Activated CD4-positive, alpha-beta T cell treated with anti-CD3 and anti-CD28 coated beads, Interleukin-2, amount 10 ng/mL, durations not matched to agents 7 days and 5 days (primary cell): ENCODE measurements at places on chromosomes 7 and 10. TPM values are rescaled to one million over a fixed set of nuclear protein-coding genes. Genes with fewer than 3 reads are reported as not detected.

Gene HECW1
- not detected for total RNA-seq

Gene PIK3CG
- total RNA-seq = 42.9 TPM

Gene CFAP70
- total RNA-seq = 0.57 TPM

Gene MMD2
- not detected for total RNA-seq

Gene SLC29A3
- total RNA-seq = 3.4 TPM

Gene KIAA1217
- total RNA-seq = 0.32 TPM

Gene RNF32
- 2.2 TPM for total RNA-seq

Gene SLC13A4
- not detected for total RNA-seq

Gene NANOS1
- 0.19 TPM for total RNA-seq

DNA sequence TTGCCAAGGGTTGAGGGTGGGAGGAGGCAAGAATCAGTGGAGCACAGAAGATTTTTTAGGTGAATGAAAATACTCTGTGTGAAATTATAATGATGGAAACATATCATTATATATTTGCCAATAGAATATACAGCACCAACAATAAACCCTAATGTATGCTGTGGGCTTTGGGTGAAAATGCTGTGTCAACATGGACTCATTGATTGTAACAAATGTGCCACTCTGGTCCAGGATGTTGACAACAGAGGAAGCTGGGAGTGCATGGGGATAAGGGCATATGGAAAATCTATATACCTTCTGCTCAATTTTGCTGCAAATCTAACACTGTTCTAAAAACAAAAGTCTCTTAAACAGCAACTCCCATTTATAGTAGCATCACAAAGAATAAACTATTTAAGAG is 114.3 kb downstream of the LYZL1 start:
- no peak for DNase-seq

GRCh38 chr10:60023155-60023877 is 117.0 kb upstream of the CCDC6 start:
- no peak for DNase-seq

DNA sequence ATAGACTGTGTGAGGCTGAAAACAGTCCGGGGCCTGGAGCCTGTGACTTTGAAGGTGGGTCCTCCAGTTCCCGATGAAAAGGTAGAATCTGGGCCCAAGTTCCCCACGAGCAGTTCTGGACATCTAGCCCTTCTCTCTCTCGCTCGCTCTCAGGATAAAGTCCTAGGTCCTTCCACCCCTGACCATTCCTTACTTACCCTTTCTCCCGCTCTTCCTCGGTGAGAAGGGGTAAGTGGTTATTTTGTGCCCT is 713 bp downstream of the IMMP2L start:
- DNase-seq = no peak

GRCh38 chr7:148790131-148790726 is 91.5 kb downstream of the CUL1 start:
- no peak for DNase-seq

DNA sequence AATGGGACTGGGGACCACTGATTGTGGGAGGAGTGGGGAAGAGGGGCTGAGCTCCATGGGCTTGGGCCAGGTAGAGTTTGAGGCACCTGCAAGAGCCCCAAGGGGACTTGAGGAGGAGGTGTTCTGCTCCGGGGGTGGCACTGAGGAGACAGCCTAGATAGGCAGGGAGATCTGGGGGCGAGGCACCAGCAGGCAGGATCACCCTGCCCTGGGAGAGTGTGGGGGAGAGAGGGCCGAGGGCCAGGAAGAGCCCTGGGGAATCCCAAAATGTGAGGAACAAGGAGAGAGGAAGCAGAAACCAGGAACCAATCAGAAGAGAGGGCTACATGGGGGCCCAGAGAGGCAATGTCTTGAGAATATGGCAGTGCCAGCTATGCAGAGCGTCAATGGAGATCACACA is 34.6 kb downstream of the LEP start:
- DNase-seq = no peak

- no peak for DNase-seq
Observed at GRCh38 chr10:31708474-31708873, 220.2 kb downstream of the ARHGAP12 start.

DNA sequence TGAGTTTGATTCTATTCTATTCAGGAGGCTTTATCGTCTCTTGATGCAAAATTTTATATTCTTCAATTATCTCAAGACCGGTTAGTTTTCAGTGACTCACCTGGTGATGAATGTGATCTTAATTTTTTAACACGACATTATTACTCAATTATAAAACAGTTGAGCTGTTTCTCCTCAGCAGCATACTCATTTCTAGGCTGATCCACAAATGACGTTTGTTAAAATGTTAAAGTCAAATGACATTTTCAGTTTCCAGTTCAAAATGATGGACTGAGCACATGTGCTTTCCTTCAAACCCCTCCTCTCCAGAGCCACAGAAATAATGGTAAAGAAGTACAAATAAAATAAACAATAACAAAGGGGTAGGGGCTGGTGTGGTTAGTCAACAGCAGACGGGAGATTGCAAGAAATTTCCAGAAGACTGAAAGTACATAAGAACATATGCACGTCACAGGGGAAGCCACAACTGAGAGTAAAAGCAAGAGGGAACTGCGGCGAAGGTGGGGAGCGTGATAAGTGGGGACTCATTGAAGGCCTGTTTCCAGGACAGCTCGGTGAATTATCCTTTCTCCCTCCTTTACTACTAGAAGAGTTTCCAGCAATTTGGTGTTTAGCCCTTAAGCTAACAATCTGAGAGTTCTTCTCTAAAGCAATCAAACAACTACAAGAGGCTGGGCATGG is 10.9 kb downstream of the MACROH2A2 start:
- no peak for DNase-seq

DNA sequence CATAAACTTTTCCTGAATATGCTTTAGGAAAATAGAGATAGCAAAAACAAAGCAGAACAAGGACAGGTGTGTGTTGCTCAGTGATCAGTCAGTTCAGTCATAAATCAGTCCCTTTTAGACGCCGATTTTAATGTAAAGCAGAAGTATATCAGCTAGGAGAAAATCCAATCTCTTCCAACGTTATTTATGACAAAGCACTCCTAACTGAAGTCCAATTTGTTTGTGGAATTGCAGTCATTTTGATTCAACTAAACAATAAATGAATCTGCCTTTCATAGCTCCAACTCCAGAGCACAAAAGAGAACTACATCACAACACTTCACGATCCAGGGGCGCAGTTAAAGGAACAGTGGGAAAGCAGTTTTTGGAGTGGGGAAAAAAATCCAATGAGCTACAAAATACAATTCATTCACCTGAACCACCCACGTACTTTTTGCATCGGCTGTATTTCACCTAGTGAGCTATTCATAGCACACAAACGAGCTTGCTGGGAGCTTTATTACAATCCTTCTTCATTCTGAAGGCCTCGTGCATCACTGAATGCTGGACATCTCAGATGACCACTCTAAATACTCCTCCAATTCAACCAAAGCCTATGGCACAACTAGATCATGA is 151.3 kb downstream of the LRRN3 start:
- no peak for DNase-seq

DNA sequence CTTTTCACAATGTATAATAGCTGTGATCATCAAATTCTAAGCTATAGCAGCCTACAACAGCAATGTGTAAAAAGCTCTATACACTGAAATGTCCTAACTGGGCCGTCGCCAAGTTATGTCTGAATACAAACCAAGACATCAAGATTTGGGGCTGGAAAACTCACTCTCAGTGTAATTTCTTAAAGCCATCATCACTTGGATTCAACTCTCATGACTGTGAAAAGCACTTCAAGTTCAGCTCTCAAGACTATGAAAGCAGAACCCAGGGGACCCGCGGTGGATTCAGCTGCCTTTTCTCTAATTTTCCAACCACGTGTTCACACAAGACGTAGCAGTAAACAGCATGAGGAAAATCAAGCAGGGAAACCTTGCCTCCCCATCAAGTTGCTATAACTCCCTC is 15.8 kb upstream of the ZNRF2 start:
- DNase-seq = no peak

DNA sequence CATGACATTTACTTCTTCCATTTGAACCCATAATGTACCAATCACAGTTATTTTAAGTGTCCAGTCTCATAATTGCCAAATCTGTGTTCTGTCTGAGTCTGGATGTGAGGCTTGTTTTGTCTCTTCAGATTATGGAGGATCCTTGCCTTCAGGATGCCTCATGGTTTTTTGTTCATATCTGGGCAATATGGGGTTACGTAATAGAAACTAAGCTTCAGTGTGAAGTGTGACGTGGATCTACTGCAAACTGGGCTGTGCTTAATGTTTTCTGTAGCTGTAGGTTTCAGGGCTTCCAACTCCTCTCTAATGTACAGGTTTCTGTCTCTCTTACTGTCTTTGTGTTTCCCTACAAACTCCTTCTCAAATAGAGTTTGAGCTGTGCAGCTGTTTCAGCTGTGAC is 223.7 kb upstream of the ADARB2 start:
- no peak for DNase-seq

DNA sequence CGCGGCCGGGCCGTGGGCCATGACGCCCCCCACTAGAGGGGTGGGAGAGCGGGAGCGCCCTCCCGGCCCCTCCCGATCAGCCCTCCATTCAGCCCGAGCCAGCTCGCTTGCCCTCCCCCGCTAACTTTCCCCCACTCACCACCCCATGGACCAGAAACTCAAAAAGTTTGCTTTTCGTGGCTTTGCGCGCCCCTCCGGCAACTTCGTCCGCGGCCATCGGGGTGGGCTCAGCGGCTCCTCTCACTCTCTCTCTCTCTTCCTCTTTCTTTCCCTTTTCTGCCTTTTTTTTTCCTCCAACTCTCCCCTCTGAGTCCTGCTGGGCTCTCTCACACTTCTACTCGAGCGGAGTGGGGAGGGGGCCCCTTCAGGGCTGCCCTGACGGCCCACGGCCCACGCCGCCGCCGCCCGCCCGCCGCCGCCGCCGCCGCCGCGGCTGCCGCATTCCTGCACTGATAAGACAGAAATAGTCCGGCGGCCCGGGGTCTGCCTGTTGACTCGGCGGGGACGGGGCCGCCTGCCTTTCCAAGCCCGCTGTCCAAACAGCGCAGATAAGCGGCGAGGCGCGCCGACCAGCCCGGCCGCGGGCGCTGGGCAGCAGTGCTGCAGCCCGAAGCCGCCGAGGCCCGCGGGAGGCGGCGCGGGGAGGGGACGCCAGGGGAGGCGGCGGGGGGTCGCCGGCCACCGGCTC is at the start of gene SMARCD3:
Gene SMARCD3, minus strand, starts transcription at position 349 of the 688 bp plus-strand sequence. Its CDS starts 132 bp downstream, at position 217.
- no peak for DNase-seq

DNA sequence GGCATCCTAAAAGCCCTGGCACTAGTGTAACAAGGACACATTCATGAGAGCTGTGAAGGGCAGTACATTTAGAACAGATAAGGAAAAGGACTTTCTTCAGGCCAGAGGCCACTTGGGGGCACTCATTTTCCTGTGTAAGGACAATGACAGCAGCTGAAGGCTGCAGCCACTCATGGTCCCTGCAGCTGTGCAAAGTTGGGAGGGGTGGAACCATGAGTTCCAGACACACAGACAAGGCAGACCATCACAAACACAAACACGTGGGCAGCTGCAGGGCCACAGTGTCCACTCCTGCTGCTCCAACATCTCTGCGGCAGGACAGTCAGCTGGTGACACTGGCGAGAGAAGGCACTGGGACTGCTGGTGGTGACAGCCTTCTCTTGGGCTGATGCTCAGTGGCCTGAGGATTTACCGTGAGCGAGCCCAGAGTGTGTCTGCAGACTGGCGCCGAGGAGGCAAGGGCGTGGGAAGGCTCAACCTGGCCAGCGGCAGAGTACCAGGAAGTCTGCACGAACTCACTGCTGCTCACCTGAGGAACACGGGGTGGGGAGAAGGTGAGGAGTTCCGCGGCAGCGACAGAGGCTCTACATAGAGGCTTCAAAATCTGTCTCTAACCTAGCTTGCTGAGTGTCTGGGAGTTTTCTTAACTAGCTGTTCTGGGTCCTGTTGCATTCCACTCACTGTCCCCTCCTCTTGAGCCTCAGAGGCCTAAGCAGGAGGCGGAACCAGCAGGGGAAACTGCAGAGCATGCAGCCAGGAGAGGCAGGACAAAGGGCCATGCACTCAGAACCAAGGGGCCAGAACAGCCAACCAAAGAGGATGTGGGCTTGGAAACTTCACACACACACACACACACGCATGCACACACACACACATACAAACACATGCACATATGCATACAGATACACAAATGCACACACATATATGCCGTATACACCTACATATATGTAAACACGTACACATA is 76.5 kb upstream of the DDC start:
- no peak for DNase-seq

GRCh38 chr7:105874055-105874454 is 2.3 kb downstream of the ATXN7L1 start:
- no peak for DNase-seq

- no peak for DNase-seq
Observed at GRCh38 chr7:99021941-99022560, 121.9 kb downstream of the SMURF1 start.

GRCh38 chr10:48541144-48541795 is 63.6 kb downstream of the ARHGAP22 start:
- no peak for DNase-seq

DNA sequence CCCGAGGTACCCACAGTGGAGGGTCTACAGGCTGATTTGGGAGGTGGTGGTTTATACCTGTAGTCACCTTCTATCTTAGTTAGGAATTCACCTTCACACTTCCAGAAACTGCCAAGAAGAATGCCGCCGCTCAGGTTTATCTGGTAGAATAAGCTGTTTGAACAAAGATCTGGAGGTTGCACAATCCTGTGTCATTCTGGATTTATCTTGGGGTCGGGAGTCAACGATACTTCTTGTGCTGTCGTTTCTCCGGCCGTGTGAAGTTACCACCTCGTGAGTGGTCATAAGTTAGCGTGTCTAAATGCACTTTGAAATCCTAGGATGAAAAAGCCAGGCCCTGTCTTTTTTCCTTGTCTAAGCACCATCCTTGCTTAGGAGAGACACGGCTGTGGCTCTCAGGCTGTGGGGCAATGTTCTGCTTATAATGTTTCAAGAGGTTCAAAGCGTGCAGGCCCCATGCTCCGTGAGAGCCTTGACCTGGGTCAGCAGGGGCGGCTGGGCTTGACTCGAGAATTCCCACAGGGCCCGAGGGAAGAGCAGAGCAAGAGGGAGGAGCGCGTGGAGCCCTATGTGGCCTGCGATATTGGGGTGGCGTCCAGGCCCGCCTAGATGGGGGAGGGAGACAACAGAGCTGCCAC is 35.5 kb downstream of the GRIFIN start:
- no peak for DNase-seq

DNA sequence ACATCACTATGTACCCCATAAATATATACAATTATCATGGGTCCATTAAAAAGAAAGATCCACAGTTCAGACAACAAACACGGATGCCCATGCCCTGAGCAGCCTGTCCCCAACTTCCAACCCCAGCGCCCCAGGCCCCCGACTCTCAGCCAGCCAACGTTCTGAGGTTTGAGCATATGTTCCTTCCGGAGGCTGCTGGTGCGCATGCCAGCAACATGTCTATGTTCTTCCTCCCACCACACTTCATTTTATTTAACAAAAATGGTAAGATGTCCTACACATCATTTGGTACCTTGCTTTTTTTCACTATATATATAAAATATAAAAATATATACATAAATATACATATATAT is 250.9 kb downstream of the MAD1L1 start:
- DNase-seq = no peak

DNA sequence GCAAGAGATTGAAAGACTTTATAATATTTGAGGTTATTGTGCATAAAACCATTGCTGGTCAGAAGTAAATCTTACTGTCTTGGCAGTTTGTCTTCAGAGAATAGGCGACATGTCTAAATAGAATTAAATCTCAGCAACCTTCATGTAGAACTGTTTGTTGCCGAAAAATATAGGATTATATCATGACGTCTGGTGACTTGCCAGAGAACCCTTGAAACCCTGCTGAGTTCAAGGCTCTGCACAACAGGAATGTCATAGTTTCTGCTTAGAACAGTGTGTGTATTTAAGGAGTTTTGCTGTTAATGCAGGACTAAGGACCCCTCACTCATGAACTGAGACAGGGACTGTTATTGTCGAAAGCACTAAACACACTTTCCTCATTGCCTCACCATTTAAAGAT is 206.4 kb upstream of the ETV1 start:
- DNase-seq = no peak
